ENCODE measurements at places on chromosomes 1 and 21.

DNA sequence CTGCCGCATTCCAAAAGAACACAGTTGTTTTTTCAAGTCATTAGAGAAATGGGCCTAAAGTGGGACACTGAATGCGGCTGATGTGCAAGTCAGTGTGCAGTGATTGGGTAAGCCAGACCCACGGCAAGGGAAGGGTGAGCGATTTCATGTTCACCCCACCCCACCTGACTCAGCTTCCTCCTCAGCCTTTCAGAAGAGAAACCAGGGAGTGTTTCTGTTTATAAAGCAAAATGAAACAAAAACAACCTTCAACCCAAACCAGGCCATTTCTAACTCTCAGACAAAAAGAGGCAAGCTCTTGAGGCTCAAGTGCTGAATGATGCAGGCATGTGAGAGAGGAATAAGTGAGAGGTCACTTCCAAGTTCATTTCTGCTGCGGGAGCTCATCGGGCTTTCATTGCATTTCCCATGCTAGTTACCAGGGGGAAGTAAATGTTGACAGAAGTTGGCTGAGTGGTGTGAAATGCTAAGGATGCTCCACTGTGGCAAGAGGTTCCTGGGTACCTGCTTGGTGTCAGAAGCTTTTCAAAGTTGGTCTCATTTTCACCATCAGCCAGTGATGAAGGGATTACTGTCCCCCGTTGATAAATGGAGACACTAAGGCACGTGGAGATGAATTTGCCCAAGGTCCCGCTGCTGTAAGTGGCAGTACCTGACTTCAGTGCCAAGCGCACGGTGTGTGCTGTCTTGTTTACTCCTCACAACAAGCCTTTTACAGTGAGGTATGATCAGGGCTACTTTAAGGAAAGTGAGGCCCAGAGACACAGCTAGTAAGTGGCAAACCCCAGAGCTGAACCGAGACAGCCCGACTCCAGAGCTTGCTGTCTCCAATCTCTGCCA is 29.1 kb downstream of the STPG1 start:
- no peak for DNase-seq

DNA sequence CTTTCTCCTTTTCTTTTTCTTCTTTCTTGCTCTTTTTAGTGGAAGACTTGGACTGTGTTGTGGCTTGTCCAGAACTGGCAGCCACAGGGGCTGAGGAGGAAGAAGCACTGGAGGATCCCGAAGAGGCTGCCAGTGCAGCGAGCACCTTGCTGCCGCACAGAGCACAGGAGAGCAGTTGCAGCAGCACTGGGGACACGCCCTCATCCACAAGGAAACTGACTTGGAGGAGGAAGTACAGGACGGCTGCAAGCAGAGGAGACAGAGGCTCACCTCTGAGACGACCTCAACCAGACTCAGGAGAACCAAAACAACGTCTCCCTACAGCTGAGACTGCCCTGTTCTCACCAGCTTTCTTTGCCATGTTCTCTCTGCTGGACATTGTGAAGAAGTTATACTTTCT is 88.9 kb downstream of the UBR4 start:
- DNase-seq = no peak

DNA sequence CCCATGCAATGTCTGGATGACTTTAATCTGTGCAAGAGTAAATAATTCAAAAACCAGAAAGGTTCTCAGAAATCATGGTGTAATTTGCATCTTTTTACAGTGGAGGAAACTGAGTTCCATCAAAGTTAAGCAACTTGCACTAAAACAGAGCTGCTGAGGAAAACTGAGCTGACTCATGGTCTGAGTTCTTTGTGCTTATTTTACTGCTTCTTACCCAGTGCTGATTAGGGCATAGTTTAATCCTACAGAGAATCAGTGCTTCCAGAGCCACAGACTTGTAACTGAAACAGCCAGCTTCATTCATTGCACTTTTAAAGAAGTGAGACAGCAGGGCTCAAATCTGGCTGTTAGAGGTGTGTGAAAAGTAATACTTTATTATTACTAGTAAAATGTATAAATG is 10.9 kb upstream of the RWDD3 start:
- DNase-seq = no peak

DNA sequence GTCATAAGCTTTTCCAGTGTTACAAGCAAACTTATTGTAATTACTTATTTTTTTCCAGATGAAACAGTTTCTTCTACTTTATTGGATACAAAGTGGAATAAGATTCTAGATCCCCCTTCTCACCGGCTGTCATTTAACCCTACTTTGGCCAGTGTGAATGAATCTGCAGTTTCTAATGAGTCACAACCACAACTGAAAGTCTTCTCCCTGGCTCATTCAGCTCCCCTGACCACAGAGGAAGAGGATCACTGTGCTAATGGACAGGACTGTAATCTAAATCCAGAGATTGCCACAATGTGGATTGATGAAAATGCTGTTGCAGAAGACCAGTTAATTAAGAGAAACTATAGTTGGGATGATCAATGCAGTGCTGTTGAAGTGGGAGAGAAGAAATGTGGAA is 95.5 kb downstream of the ZFYVE9 start:
- no peak for DNase-seq

- no peak for DNase-seq
Observed at GRCh38 chr1:169156580-169156979, 50.1 kb downstream of the ATP1B1 start.

DNA sequence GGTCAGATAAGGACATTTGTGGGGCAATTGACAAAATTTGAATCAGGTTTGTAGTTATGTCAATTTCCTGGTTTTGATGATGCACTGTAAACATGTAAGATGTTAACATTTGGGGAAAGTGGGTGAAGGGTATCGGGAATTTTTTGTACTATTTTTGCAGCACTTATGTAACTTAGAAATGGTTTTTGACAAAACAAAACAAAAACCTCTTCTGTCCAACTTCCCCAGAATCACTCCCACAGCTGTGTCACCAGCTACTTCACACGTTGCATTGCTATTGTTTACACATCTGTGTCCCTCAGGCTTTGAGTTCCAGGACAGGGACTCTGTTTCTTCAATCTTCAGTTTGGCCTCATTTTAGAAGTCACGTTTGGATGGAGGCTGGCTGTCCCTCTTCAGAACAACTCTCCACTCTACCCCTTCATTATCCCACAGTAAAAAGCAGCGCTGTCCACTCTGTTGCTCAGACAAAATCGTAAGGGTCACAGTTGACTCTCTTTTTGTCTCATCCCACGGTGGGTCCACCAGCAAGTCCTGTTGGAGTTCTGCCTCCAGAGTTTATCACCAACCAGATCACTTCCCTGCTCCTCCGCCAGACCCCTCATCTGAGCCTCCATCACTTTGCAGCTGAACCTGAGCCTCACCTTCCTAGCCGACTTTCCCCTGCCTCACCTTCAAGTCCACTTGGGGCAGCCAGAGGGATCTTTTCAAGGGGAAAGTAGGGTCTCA is 63.2 kb downstream of the NENF start:
- DNase-seq = no peak

GRCh38 chr1:218242171-218242570 is 42.9 kb upstream of the RRP15 start:
- no peak for DNase-seq

GRCh38 chr1:173876732-173877131 is 8.6 kb downstream of the ZBTB37 start:
- no peak for DNase-seq

- DNase-seq = no peak
Observed at GRCh38 chr1:31374511-31375196, 1.8 kb upstream of the FABP3 start.

DNA sequence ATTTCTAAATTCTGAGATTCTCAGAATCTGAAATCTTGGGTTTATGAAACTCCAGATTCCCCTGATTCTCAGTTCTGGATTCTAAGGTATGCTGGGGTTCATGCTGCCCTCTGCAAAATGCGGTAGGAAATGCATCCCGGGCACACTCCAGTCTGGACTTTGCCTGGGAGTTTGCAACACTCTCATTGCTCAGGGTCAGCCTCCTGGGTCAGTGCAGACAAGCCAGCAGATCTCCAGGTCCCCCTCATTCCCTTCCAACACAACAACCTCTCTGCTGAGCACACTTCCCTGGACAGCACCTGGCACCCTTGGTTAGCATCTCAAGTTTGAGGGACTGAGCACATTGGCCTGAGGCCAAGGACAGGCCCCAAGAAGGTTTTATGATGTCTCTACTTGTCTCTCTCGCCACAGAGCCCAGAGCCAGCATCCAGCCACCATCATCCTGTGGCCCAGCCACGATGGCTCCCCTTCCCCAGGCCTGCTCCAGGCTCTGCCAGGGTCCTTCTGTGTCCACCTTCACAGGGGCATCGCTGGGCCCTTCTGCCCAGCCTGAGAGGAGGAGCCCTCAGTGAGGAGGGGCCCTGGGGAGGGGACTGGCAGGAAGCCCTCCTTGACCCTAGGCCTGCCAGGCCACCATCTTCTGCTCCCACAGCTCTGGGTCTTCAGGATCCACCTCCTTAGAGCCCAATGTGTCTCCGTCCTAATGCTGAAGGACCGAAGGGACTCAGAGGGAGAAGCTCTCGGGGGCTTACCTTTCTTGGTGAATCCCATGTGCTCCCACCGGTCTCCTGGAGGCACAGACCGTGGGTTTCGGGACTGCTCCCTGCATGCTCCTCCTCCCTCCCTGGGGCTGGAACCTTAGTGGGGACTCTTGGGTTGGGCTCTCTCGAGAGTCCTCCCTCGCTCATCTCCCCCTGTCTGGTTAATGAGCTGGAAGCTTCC is 550.7 kb downstream of the PTPRU start:
- no peak for DNase-seq

GRCh38 chr1:235313262-235313661 is 14.7 kb downstream of the ARID4B start:
- no peak for DNase-seq

GRCh38 chr1:121546830-121547591 is 362.2 kb downstream of the SRGAP2C start:
- no peak for DNase-seq

GRCh38 chr1:244917073-244917670 is 52.8 kb upstream of the HNRNPU start:
- DNase-seq = peak; percentile 0

GRCh38 chr21:38840456-38841300 is 34.9 kb downstream of the ETS2 start:
- DNase-seq = no peak

- no peak for DNase-seq
Observed at GRCh38 chr1:62728963-62729362, 40.8 kb upstream of the DOCK7 start.

GRCh38 chr1:187027253-187027652 is 198.5 kb downstream of the PLA2G4A start:
- DNase-seq = no peak

DNA sequence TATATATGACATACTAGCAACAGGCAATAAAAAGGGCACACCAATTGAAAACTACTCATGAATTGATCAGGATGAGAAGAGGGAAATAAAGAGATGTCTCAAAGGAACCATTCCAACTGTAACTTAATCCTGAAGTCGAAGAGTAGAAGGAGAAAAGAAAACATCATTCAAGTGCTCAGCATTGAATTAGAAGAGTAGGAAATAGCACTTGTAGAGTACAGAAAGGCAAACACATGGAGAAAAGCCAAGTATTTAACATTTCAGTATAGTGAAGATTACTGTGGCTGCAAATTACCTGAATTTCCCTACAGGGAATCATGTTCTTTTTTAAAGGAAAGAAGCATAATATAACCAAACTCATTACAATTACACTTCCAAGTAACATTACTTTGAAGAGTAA is 205.0 kb downstream of the KCTD3 start:
- no peak for DNase-seq

DNA sequence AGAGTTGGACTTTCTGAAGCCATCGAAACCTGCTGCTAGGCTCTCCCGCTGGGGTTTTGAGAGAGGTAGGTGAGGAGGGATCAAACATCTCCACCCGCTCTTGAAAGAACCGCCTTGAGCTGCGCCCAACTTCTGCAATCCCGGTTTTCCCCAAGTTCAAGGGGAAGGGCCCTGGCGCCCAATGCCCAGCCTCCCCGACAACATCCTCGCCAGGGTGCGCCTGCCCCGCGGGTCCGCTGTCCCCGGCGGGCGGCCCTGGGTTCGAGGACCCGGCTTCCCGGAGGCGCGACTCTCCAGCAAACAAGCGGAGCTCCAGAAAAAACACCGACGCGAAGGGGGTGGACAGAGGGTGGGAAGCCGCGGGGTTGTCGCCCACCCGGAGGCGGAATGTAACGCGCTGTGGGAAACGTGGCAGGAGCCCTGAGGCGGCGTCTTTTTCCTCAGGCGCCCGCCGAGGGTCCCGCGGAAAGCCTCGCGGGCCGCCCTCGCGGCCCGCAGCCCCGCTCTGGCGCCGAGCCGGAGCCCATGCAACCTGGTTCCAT is 607 bp downstream of the BTG3 start:
- DNase-seq = peak; percentile 31

DNA sequence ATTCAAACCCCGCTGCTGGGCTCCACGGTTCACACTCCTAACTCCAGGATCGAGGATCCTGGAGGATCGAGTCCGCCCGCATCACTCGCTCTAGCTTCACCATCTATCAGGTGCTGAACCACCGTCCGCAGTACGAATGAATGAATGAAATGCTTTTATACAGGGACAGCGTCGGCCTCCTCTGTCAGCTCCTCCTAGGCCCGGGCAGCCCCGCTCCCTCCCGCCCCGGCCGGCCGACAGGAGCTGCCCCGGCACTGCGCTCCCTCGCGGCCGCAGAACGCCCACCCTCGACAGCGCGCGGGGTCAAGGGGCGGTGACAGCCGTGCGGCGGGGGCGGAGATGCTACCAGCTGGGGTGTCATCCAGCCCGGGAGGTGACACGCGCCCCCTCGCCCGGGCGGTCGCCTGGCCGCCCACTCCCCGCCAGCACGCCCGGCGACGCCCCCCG is 520 bp downstream of the ZBTB17 start:
- peak; percentile 70 for DNase-seq

DNA sequence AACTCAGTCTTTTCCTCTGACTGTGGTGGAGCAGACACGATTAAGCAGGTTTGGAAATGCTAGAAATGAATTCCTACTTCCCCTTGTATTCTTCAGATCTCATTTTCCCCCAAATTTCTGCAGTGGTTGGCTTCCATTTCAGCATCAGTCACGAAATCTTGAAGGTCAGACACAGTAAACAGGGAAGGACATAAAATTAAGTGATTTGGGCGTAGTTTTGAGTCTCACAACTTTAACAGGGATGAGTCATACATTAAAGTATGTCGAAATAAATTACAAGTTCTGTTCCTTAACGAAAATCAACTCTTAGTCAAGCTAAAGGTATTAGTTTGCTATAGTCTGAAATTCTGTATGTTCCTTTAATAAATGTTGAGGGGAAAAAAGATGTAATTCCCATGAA is 61.1 kb downstream of the HNRNPR start:
- no peak for DNase-seq

GRCh38 chr1:94345148-94345721 is 73.0 kb upstream of the ABCD3 start:
- no peak for DNase-seq

GRCh38 chr1:52098139-52098871 is 42.2 kb downstream of the BTF3L4 start:
- no peak for DNase-seq

DNA sequence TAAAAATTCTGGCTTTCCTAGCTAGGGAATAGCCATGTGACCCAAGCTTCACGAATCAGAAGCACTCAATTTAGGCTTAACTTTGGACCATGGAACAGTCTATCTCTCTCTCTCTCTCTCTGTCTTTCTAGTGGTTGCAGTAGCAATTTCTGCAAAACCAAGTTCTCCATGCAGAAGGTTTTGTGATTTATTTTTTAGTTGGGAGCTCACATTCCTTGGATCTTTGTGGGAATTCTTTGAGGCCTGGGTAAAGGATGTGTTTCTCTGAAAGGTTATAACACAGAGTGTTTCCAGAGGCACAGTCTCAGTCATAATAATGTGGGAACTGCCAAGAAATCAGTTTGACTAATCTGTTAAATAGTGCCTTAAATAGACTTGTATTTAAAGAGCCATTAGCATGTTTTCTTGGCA is 112.3 kb upstream of the COL11A1 start:
- DNase-seq = no peak

- DNase-seq = no peak
Observed at GRCh38 chr1:248786156-248786555, 30.6 kb upstream of the LYPD8 start.

GRCh38 chr1:227156520-227156919 is 161.8 kb downstream of the CDC42BPA start:
- no peak for DNase-seq

Data from nucleus accumbens (tissue), 56 donors.